ENCODE measurements at places on chromosomes 7 and 10.

DNA sequence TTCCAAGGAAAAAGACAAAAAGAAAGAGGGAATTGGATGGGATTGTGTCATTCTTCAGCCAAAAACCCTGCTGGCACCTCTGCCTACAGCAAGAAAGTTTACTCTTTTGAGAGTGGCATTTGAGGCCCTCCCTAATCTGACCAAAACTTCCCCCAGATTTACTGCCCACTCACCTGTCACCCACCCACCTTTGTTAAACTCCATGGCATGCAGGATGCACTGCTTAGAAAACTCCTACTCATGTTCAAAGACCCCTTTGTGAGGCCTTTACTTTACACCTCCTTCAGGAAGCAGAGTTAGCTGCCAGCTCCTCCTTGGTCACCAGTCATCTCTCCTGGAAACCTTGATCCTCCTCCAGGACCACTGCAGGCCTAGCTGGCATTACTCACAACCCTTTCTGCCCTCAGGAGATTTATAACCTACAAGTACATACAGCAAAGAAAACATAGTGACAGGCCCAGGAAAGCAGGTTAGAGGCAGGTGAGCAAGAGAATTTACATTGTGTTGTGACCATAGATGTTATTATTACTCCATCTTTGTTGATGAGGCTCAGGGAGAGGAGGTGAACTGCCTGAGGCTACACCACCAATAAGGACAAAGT is 10.3 kb upstream of the PLAC9 start:
- no peak for DNase-seq

- no peak for DNase-seq
These were observed 42.5 kb downstream of the MRC1 start for GRCh38 chr10:17851611-17852010.

GRCh38 chr7:90396420-90396819 is 6.8 kb upstream of the CLDN12 start:
- no peak for DNase-seq

DNA sequence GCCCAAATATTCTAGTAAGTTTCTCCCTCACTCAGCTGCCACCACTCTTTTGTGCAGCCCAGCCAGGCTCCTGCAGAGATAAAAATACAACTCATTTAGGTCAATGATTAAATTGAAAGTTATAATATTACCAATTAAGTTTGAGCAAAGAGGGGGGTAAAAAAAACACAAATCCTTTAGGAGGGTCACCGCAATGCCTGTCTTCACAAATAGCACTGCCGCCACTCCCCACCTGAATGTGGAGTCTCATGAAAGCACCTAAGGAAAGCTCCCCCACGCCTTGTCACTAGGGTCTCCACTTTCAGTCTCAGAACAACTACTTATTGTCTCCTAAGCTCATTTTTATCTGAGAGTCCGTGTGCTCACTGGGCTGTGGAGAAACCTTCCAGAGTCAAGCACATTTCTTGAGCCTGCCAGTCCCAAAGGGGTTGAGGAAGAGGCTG is 148.7 kb downstream of the FGFR2 start:
- no peak for DNase-seq

- no peak for DNase-seq
These were observed 191.7 kb upstream of the IMMP2L start for GRCh38 chr7:111753968-111754367.

DNA sequence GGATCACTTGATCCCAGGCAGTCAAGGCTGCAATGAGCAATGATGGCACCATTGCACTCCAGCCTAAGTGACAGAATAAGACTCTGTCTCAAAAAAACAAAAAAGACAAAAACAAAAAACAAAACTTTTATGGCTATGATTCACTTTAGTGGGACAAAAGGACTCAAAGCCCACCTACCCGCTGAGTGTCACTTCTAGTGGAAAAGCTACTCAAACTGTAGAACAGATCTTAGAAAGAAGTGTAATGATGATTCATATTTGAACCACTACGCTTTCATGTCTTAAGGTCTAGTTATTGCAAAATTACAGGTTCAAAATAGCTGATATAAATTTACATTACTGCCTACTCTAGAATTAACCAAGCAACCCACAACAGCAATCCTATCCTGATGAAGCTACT is 47.1 kb upstream of the OTUD1 start:
- DNase-seq, result no peak

Data from NCI-H2107 (cell line).